ENCODE measurements at places on chromosomes 7 and 10.

GRCh38 chr10:97532935-97533671 lies 34.4 kb downstream of the UBTD1 start:
- no peak for DNase-seq

DNA sequence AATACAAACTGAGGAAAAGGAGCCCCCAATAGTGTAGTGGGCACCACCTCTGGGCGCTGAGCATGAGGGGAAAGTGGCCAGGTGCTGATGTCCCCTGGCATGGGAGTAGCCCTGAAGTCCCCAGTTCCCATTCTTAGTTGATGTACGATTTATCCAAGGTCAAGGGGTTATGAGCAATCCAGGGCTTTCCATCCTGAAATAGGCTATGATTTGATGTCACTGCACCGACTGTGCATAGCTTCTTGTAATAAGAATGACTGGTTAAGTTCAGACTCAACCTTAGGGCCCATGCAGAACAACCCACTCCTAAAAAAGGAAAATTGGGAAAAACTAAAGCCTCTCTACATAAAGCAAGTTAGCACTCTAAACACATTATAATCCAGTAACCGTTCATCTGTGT lies 4.4 kb downstream of the FRAT1 start:
- DNase-seq, result no peak

GRCh38 chr10:44314802-44315460 lies 70.0 kb downstream of the CXCL12 start:
- DNase-seq, result no peak

GRCh38 chr10:4283846-4284610 lies 499.0 kb upstream of the KLF6 start:
- DNase-seq, result no peak

DNA sequence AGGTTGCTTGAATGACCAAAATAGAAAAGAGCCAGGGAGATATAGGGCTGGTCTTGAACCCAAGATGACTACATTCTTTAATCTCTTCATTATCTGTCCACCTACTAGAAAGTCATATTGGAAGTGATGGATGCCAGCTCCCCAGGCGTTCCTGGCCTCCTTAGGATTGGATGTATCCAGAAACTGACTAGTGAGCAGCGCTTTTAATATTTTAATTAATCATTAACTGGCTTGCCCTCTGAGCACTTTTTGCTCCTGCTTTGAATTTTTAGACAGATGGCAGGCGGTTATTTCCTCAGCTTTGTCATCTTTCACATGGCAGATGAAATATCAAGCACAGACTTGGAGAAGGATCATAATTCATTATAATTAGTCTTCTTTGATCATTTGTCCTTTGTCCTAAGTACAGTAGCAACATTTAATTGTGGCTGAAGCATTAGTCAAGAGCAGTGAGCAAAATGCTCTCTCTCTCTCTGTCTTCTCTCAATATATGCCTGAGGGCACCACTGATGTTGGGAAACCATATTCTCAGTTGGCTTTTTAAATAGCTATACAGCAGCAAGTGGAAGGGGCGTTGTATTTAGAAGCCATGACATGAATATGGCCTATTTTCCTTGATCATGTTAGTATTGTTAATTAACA lies 588.0 kb downstream of the NRG3 start:
- no peak for DNase-seq

DNA sequence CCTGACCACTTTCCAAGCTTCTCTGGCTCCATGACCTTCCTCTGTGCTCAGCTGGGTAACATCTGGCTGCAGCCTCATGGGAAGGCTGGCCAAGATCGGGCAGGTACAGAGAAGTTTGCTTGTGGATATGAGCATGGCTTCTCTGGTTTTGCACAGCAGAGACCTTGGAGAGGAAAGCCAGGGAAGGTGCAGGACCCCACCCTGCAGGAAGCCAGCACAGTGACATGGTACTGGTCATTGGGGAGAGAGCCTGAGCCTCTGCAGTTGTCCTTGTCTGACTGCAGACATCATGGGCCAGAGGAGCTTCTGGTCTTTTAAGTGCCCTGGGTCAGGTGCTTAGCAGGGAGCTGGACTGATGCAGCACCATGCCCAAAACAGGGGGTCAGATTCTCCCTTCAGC lies 70.6 kb upstream of the LEP start:
- no peak for DNase-seq

- no peak for DNase-seq
Measured at GRCh38 chr7:39353615-39354376, 212.4 kb upstream of the YAE1 start.

GRCh38 chr10:47409171-47409865 lies 25.2 kb upstream of the ZNF488 start:
- DNase-seq, result no peak

GRCh38 chr10:5041471-5042023 lies 37.9 kb upstream of the AKR1C2 start:
- no peak for DNase-seq

DNA sequence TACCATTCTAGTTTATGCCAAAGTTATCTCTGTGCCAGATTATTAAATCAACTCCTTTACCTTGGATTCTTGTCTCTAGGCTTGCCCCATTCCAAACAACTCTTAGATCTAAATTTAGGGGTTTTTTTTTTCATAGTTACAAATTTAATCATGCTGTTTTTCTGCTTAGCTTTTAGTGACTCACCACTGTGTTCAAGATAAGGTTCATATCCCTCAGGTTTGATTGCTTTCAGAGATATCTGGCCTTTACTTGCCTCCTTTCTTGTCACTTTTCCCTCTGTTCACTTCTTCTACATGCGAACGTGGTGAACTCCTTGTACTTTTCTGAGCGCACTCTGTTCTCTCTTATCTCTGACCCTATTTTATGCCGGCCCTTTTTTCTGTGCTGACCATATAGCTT lies 78.2 kb downstream of the VPS50 start:
- no peak for DNase-seq

DNA sequence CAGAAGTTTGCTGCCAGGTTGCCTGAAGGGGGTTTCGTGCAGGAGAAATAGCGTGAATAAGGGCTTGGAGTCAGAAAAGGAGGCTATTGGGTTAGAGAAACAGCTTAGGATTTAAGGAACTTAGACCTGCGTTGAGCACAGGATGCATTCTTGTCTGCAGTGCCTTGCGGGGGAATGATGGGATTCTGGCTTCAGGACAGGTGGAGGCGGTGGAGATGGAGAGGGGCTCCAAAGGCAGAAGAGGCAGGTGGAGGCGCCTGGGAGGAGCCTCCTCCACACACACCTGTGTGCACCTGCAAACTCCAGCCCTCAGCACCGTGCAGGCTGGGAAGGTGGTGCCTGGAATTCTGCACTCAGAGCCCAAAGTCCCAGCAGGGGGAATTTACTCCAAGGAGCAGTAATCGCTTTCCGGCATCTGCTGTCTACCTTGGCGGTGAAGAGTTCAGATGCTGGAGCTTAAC lies 1.8 kb downstream of the CLIP2 start:
- no peak for DNase-seq

GRCh38 chr10:11810313-11810766 lies 12.8 kb upstream of the PROSER2 start:
- no peak for DNase-seq

- no peak for DNase-seq
Measured at GRCh38 chr10:77768039-77768438, 130.4 kb upstream of the KCNMA1 start.

DNA sequence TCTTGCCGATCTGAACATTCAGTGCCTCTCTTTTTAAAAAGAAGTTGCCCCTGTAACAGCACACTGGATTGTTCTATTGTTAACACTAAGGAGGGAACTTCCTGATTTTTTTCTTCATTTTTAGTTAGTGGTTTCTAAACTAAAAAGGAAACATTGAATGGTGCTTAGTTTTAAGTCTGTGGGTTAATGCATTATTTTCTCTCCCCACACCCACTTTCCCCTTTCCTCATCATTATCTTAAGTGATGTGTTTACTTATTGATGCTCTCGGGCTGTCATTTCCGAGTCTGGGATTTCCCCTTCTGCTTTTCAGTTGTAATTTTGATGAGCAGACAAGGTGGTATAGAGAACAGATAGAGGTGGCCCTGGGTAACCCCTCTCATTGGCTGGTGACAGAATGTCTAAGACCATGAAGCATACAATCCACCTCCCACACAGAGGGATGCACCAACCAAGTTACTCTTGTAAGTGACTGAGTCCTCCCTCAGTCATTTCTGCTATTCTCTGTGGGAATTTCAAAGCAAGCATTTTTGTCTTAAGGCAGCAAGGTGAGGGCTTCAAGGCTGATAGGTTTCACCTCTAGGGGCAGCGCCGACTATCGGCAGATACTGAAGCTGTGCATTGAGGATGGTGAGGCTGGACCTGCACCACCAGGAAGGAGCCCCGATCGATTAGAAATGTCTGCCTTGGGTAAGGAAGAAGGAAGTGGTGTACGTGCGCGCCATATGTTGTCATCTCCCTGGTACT lies 49.5 kb downstream of the CHN2 start:
- no peak for DNase-seq

Measured in T-helper 1 cell (primary cell).